ENCODE measurements at places on chromosomes 5 and 9.

- DNase-seq: no peak
Measured at GRCh38 chr5:10339058-10339811, 14.3 kb upstream of the MARCHF6 start.

- no peak for DNase-seq
Measured at GRCh38 chr5:38615042-38615441, 58.6 kb upstream of the LIFR start.

- DNase-seq: no peak
Measured at GRCh38 chr9:134210511-134210907, 46.1 kb upstream of the RNU6ATAC start.

- no peak for DNase-seq
Measured at GRCh38 chr5:6281818-6282217, 96.5 kb downstream of the MED10 start.

GRCh38 chr5:6464441-6464840 is 15.8 kb downstream of the UBE2QL1 start:
- DNase-seq: no peak

- DNase-seq: no peak
Measured at GRCh38 chr5:158988987-158989730, 110.6 kb downstream of the EBF1 start.

DNA sequence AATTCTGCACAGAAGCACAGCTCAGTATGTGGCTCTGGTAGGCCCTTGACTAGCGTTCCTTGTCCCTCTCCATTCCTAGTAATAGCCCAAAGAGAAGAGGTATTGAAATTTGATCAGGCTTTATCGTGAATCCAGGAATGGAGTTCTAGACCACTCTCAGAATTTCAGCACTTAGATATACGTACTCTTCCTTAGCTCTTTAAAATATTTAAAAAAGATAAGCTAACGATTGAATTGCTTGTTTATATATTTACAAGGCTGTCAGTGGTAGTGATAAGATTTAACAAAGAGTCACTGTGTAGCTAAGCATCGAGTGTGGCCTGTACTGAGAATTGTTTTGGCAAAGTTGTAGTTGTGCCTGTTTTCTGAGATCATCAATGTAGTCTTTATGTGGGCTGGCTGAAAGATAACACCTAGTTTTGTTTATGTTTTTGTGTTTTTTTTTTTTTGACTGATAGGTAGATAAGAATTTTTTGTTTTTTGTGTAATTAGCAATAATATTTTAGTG is 2.5 kb downstream of the KIAA1958 start:
- DNase-seq: no peak

- DNase-seq: no peak
Measured at GRCh38 chr5:87229780-87230179, 37.9 kb upstream of the RASA1 start.

- no peak for DNase-seq
Measured at GRCh38 chr5:29935371-29935770, 1258.1 kb upstream of the CDH6 start.

- DNase-seq: no peak
Measured at GRCh38 chr5:163260961-163261360, 176.4 kb upstream of the CCNG1 start.

GRCh38 chr5:4027088-4027734 is 431.6 kb downstream of the IRX1 start:
- no peak for DNase-seq

- DNase-seq: no peak
Measured at GRCh38 chr5:102933721-102934459, 178.8 kb downstream of the PAM start.

GRCh38 chr9:73609381-73609780 is 457.7 kb downstream of the ANXA1 start:
- DNase-seq: no peak

DNA sequence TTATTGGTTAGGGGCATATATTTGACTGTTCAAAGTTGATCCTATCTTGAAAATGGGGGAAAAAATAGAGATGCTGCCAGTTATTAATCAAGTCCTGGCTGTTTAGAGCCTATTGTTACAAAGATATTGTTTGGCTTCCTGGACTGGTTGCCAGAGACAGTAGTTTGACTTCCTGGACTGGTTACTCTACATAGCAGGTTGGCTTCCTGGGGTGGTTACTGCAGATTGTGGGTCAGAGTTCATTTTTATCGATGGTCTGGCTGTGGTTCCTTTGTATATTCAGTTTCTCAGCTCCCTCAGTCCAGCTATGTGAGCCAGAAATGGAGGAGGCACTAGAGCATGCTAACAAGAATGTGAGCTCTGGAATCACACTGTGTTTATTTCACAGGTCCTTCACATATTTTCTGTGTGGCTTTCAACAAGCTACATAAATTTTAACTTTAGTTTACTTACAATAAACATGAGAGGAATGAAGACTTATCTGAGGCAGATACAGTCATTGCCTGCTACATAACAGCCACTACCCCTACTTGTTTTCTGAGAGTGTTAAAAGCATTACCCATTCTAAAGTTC is 137.6 kb downstream of the TRPM3 start:
- no peak for DNase-seq

- DNase-seq: no peak
Measured at GRCh38 chr9:94511134-94511954, 43.5 kb upstream of the PCAT7 start.

DNA sequence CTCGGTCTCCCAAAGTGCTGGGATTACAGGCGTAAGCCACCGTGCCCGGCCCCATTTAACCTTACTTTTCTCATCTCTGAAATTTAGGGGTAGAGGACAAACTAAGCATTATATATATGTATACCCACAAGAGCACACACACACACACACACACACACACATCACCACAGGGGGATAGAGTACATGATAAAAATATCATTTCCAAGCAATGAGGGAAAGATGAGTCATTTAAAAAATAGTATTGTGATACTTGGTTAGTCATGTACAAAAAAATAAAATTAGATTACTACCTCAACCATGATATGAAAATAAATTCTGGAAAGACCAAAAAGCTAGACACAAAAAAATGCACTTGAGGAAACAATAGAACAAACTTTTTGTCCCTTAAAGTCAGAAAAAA is 67.2 kb downstream of the CDH18 start:
- no peak for DNase-seq

GRCh38 chr5:130727830-130728229 is 437.2 kb downstream of the HINT1 start:
- no peak for DNase-seq

DNA sequence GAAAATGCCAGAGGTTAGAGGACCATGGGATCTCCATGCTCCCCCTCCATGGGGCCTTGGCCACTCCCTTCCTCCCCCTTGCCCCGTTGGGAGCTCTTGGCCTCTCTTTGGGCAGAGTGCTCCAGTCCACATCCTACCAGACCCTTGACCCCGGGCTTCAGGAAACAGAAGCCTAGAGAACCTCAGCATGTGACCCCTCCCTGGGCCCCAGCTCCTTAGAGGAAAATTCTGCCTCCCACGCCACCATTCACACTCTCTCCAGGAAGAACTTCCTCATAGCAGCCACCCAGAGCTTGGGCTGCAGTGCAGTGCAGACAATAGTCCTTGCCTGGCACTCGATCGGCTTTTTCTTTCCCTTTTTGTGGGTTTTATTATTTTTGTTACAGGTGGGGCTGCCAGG is 6.0 kb downstream of the LHX6 start:
- no peak for DNase-seq

GRCh38 chr5:113378959-113379541 is 55.7 kb downstream of the TSSK1B start:
- DNase-seq: peak; percentile 51

DNA sequence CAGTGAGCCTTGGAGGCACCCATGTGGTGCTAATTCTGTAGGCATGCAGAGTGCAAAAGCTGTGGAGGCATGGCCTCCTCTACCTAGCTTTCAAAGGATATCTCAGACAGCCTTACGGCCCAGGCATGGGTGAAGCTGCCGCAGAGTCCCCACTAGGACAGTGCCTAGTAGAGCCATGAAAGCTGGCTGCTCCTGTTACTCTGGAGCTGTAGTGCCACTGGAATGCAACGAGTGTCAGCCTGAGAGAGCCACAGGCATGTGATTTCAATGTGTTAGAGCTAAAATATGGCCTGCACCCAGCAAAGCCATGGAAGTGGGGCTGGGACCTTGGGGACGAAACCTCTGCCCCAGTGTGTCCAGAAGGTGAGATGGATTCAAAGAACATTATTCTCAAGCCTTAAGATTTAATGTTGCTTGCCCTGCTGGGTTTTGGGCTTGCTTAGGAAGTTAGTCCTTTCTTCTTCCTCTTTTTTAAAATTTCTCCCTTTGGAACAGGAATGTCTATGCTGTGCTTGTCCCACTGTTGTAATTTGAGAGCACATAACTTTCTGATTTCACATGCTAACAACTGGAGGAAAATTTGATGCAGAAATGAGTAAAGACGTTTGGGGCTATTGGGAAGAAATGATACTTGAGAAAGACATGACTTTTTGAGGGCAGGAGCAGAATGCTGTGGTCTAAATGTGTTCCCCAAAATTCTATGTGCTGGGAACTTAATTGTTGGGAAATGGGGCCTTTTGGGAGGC is 298.4 kb downstream of the PSAT1 start:
- DNase-seq: no peak

DNA sequence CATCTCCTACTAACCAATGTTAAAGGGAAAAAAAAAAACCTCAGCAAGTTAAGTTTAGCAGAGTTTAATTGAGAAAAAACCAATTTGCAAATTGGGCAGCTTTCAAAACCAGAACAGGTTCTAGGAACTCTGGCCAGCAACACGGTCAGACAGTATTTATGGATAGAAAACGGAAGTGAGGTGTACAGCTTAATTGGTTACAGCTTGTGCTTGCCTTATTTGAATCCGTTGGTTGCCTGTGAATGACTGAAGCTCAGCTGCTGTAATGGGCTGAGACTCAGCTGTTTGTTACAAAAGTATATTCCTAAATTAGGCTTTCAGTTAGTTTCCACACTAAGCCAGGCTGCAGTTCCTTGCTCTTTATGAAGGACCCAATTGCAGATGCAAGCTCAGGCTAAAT is 217.0 kb downstream of the SREK1 start:
- no peak for DNase-seq

GRCh38 chr9:18428661-18429060 is 45.3 kb upstream of the ADAMTSL1 start:
- DNase-seq: no peak

- peak; percentile 74 for DNase-seq
Measured at GRCh38 chr9:129068990-129069861, 11.7 kb upstream of the DOLPP1 start.

DNA sequence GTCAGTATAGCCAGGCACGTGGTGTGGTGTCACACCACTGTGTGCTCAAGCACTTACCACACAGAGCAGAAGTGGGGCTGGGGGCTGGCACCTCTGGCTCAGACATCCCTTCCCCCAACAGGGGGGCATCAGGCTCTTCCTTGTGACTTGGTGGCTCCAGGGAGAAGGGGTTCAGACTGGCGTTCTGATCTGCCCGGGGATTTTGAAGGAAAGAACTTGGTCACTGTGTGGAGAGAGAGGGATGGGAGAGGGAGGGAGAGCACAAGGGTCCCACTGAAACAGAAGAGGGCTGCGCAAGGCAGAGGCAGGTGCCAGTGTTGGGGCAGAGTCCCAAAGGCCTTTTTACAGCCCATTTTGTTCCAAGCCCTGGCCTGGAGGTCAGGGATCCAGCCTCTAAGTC is 109.7 kb upstream of the ALDH1B1 start:
- no peak for DNase-seq

- peak; percentile 54 for DNase-seq
Measured at GRCh38 chr5:146751781-146752401, 126.7 kb downstream of the PPP2R2B start.

DNA sequence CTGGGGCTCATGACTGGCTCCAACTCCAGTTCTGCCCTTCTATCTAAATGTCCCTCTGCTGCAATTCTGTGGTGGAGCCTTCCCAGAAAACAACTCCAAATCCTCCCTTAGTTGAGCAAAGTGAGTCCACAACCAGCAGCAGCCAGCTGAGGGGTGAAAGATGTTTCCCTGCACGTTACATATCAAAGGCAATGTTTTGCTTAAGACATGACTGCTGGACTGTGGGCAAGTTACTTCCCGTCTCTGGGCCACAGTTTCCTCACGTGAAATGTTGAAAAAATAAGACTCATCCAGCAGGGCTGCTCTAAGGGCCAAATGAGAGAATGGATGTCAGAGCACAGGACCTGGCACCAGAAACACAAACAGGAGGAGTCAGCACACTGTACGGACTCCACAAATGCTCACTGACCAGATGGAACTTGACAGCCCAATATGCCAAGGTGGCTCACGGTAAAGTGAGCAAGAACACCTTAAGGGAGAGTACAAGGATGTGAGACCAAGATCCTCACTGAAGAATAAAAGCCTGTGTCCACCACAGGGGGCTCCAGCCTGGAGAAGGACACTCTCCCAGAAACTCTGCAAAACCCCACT is 138.4 kb upstream of the ABCA1 start:
- no peak for DNase-seq

DNA sequence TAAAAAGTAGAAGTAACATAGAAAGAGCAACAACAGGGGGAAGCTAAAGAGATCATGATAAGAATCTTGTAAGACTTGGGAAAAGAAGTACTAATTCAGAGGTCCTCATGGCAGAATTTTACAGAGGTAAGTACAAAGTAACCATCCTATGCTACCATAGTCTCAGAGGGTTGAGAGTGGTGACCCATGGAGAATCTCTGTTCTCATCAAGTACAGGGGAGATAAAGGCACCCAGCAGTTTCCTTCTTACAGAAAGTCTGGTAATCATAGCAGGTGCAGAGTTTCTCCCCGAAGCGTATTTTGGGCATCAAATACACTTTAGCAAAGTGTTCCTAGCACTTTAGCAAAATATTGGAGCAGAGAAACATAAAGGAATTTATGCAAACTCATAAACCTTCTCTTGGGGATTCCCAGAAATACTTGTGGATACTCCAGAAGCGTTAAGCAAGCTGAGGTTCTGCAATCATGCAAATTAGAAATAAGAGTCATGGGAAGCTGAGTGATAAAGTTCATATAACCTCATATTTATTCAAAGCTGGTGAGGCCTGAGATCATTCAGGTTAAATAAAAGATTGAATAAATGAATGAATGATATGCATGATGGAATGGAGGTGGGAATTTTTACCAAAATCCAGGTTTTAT is 101.0 kb upstream of the SMC2 start:
- DNase-seq: no peak

DNA sequence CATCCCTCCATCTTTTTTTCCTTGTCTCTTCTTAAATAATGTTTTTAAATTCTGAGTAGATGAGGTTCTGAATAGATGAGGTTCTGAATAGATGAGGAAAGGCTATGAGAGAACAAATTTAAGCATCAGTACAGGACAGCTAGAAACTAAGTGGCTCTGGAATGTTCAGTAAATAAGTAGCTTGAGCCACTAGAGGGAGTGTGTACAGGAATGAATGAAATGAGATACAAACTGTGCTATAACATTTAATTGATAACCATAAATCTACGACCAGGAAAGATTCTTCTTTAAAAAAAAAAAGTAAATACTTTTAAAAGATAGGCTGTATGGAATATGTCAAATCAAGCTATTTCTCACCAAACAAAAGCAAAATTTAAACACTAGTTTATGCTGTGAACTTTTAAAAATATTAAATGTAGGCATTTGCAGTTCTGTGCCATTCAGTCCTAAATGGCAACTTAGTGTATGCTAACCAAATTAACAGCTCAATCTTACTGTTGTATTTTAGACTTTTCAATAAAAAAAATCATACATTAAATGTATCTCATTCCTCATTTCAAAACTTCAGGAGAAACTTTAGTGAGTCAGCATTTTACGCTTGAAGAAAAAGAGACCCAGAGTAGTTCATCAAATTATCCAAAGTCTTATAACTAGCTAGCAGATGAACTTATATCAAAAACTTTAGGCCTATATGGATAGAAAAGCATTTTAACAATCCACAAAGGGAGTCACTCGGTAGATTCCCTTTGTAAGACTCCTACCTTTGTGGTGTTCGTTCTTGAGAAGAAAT is 70.4 kb upstream of the SNX2 start:
- no peak for DNase-seq

- DNase-seq: no peak
Measured at GRCh38 chr9:90684106-90684505, 41.5 kb upstream of the DIRAS2 start.

- no peak for DNase-seq
Measured at GRCh38 chr9:136907011-136907914, 20.9 kb downstream of the TRAF2 start.

Measured in activated T-cell treated with anti-CD3 and anti-CD28 coated beads, Interleukin-2, amount 50 U/mL, for 24 hours (primary cell).